ENCODE measurements at places on chromosomes 1 and 21. TPM values are rescaled to one million over a fixed set of nuclear protein-coding genes. Genes with fewer than 3 reads are reported as not detected.

DNA sequence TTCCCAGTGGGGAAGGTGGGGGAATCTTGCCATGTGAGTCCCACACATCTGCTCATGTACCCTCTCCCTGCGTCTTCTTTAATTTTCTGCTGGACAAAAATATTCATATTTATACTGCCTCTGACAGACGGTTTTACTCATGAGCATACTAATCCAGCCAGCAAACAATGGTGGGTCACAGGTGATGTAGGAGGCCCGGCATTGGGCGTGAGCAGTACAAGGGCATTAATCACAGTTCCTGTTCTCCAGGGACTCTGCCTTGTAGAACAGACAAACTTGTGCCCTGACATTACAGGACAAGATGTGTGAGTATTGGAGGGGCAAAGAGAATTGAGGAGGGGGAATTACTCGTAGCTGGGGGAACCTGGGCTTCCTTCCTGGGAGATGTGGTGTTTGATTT lies 25.0 kb downstream of the MTARC1 start:
- DNase-seq = no peak

GRCh38 chr1:175178056-175178455 lies 14.5 kb downstream of the KIAA0040 start:
- DNase-seq = no peak

DNA sequence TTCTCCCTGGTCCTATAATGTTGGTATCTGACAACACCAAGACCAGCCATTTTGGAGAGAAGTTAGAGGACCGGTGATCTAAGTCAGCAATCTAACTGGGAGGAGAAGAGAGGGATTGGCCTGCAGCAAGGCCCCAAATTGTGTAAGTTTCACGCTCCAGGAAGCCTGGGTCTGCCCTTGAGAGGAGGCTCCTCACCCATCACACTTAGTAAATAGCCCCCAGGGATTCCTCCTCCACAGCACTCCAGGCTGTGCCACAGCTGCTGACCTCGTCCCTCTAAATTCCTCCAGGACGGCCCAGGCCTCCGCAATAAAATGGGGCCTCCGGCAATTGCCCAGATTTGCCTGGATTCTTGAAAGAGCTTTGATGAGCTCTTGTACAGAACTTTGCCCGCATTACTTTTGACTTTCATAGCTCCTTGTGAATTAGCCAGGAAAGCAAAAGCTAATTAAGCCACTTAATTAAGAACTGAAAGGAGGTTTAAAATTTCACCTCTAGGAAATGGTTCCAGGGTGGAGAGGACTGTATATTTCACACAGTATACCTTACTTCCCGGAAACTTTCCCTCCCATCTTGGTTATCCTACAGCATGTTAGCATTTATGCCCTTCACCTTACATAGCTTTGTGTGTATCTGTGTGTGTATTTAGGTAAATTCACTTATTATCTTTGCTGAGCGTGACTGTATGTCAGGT lies 90.5 kb downstream of the LAMC2 start:
- no peak for DNase-seq

DNA sequence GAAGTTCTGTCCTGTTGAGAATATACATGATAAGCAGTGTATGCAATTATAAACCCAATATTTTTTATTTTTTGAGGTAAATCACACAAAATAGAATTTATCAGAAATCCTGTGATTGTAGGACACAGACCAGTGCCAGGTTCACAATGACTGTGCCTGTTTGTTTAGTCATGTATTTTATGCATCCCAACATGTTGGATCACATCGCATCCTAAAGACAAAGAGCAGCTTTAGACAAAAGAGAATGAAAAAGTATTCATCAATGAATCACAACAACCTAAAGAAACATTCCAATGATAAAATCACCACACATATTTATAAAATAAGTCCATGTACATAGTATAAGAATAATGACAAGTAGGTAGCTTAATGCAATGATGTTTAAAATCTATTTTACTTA lies 53.2 kb upstream of the LRRC8D start:
- DNase-seq = no peak

DNA sequence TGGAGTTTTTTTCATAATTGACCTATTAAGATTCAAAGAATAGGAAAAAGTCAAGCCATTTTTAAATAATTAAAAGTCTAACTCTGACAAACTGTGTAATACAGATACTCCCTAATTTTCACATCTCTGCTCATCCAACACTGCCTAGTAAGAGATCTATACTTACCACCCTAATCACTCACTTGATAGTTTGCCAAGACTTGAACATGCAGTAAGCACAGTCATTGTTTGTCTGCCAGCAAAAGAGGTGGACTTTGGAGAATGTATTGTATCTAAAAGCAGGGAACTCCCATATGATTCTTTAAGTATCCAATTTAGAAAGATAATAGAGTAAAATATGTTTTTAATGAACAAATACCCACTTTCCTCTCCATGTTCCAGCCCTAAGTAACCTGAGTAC lies 15.5 kb downstream of the TMEM59 start:
- DNase-seq = no peak

- DNase-seq = no peak
Measured at GRCh38 chr21:37688952-37689659, 227.2 kb downstream of the KCNJ6 start.

DNA sequence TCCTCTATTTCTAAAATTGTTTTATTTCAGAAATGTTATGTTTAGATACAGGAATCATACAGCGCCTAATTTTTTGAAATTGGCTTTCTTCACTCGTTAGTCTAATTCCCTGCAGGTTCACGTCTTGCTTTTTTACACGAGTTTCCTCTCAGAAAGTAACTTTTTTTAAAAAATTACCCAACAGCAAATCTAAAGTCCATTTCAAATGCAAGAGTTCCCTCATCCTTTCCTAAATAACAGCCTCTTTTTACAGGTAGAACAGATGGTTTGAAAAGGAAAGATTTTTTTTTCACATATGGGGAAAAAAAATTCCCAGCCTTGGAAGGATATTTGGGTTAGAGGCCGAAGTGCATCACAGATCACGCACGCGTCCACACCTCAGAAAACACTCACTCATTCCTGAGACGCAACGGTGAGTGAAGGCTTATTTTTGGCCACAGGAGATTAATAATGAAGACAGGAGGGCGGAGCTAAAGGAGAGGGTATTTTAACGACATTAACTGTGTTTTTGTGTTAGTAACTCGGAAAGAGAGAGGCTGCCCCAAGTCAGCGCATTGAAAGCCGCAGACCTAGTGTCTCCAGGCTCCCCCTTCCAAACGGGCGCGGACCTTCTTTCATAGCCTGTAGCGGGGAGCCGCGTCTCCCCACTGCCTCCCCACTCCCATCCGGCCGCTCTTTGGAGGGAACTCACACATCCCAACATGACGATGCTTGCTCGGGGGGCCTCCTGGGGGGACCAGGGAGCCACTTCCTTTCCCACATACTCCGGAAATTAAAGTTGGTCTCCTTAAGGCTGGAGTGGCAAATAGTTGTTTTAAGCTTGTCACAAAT lies 969 bp upstream of the RIPK4 start:
- DNase-seq = no peak

DNA sequence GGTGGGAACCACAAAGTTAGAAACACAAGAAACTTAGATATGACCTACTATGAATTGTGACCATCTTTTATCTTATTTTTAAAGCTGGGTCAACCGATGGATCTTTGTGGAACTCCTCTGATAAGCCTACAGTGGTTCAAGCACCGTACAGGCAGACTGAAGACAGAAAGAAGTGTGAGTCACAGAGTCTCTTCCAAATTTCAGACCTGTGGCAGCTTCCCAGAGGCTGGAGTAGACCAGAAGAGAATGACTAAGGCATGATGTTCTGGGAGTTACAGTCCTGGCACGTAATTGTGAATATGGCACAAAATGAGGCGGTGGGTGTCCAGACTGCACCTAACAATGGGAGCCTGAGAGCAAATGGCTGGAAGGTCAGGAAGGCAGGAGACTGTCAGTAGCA lies 70.0 kb downstream of the LMO4 start:
- DNase-seq = no peak

DNA sequence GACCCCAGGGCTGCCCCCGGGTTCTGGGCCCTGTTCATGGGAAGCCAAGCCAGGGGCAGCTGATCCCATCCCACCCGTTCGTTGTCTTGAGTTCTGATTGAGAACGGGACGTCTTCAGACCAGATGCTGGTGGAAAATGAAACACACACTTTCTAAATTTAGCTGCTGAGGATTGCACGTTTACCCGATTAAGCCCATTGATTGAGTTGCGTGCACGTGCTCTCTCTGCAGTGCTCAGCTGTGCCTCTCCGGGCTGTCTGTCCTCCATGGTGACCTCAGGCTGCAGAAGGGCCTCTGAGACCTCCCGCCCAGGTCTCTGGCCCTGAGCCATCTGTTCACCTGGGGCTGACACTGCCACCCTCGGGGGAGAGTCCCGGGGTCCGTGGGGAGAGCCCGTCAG lies 27.0 kb upstream of the PEX10 start:
- DNase-seq = no peak

NMNAT2 gene
- 0.38 TPM for total RNA-seq

RNU1-1 gene
- 2,019 TPM for total RNA-seq

KRTAP24-1 gene
- total RNA-seq = not detected

CLIC6 gene
- total RNA-seq = not detected
